ENCODE measurements at places on chromosomes 12 and 14. TPM values are rescaled to one million over a fixed set of nuclear protein-coding genes. Genes with fewer than 3 reads are reported as not detected.

Gene KLRC4
- 2.4 TPM for total RNA-seq

Gene SLCO1A2
- not detected for total RNA-seq

Gene ANP32D
- total RNA-seq: not detected

Gene TMEM253
- not detected for total RNA-seq

Gene HSPB8
- not detected for total RNA-seq

Gene SMIM41
- total RNA-seq: not detected

Gene TTC9
- 4.9 TPM for total RNA-seq

Gene KRT73
- total RNA-seq: 0.14 TPM

GRCh38 chr12:16763901-16764300 is 157.9 kb upstream of the LMO3 start:
- DNase-seq: no peak

DNA sequence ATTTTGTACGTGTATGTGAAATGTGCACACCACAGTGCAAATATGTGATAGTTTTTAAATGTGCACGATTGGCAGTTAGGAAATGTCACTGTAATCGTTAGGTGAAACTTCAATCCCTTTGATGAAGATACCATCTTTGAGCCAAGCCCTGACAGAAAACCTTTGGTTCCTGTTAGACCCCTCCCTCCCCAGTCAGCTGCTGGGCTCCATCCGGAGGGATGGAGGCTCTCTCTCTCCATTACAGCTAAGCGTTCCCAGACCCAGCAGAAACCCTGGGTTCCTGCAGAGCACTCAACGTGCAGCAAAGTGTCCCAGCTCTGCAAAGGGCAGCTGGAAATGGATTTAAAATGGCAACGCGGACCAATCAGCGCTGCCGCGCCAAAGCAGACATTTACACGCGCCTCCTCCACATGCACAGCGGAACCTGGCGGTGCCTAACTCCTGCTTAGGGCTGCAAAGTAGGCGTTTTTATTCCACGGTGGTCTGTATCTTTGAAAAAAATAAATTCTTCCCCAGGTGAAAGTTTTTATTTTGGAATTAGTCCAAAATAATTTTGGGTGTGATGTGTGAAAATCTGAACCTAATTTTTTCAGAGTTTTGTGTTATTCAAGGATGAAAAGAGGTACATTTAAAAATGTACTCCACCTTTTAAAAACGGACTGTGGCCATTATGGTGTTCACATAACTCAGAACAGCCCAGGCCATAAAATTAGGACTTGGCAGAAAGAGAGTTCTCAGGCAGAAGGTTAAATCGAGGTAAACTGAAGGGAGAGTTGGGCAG is 1.4 kb upstream of the HMGA2 start:
- DNase-seq: peak; percentile 2

GRCh38 chr14:71372411-71372838 is 465.2 kb downstream of the PCNX1 start:
- no peak for DNase-seq

DNA sequence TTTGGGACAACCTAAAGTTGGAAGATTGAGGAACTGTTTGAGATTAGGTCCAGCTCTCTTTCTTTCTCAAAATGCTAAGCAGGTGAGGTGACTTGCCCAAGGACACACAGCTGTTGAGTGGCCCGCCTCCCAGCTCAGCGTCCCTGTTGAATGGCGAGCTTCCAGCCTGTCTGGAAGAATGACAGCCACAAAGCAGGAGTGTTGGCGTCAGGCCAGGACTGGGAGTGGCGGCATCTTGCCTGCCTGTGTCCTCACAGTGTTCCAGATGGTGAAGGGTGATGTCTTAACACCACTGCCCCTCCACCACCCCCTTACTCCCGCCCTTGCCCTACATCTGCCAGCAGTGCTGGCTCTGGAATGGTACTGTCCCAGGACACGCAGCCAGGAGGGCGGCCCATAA is 4.4 kb upstream of the CEBPE start:
- DNase-seq: no peak

- DNase-seq: no peak
Observed at GRCh38 chr12:123808167-123808566, 46.1 kb downstream of the DNAH10 start.

DNA sequence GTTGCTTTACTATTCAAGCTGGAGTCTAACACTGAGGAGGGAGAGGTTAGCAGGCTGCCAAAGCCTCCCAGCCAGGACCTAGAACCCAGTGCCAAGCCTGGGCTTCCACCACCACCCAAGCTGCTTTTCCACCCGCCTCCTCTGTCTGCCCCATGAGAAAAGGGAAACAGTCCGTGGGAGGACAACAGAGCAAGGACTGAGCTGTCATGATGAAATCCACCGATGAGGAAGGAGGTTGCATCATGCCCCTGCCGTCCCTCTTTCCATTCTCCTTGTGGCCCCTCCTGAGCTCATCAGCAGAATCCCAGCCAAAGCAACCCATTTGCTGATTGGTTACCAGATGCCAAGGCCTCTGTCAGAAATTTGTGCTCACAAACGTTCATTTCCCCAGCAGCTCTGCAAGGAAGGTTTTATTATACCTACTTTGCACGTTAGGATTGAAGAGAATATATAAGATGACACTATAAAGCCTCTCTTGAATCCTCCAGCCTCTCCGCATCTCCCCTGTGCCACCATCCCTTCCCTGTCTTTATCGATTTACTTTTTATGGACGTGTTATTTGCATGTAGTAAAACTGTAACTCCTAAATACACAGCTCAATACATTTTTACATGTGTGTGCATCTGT is 6.3 kb upstream of the SERPINA1 start:
- peak; percentile 40 for DNase-seq

DNA sequence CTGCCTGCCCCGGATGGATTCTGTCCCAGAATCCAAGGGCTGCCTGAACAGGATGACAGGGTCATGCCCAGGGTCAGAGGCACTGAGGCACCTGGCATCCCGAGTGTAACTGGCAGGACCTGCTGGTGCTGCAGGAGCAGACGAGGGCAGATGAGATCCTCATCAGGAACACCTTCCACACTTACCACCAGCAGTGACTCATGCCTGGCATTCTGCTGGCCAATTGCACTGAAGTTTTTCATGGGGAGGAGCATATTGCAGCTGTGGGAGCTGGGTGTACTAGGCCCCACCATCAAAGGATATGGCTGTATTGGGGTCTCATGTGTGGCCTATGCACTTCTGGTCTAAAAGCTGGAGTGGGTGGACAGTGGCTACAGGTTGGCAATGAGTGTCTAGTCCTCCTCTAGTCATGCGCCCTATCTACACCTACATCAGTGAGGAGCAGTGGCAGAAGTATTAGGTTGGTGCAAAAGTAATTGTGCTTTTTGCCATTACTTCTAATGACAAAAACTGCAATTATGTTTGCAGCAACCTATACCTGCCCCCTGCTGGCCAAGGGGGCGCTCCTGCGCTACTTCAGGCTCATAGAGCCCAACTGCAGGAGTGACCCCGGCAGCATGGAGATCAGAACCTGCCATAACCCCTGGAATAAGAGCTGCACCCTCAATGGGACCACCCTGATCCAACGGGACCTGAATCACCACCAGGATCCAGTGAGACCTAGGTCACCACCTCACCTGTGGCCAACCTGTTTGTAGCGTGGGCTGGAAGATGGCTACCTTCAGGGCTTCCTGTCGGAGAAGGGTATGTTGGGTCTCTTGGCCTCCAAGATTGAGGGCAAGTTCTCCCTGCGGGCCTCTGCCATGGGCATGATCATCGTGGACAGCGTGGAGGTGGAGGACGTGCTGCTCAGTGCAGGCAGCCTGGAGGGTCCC is 8.0 kb upstream of the C12orf42 start:
- peak; percentile 45 for DNase-seq

- DNase-seq: no peak
Observed at GRCh38 chr12:66709893-66710292, 31.0 kb upstream of the GRIP1 start.

- no peak for DNase-seq
Observed at GRCh38 chr12:13146336-13146938, 43.0 kb upstream of the GSG1 start.

DNA sequence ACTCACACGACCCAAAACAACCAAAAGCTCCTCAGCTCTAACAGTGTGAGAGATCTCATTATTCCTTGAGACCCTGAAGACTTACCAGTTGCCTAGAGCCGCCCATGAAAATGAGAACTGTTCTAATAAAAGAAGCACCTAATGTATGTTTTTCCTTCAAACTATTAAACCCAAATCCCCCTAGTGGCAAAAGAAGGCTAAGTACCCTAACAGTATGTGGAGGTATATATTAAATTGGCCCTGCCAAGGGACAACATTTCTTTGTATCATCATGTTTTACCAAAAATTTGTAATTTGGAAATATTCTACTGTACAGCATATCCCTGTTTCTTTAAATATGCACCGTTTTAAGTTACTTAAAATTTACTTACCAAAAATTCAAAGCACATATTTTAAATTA is 38.0 kb upstream of the PPFIA2 start:
- no peak for DNase-seq

DNA sequence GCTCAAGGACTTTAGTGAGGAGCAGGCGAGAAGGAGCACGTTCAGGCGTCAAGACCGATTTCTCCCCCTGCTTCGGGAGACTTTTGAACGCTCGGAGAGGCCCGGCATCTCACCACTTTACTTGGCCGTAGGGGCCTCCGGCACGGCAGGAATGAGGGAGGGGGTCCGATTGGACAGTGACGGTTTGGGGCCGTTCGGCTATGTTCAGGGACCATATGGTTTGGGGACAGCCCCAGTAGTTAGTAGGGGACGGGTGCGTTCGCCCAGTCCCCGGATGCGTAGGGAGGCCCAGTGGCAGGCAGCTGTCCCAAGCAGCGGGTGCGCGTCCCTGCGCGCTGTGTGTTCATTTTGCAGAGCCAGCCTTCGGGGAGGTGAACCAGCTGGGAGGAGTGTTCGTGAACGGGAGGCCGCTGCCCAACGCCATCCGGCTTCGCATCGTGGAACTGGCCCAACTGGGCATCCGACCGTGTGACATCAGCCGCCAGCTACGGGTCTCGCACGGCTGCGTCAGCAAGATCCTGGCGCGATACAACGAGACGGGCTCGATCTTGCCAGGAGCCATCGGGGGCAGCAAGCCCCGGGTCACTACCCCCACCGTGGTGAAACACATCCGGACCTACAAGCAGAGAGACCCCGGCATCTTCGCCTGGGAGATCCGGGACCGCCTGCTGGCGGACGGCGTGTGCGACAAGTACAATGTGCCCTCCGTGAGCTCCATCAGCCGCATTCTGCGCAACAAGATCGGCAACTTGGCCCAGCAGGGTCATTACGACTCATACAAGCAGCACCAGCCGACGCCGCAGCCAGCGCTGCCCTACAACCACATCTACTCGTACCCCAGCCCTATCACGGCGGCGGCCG is 1.1 kb downstream of the PAX9 start:
- DNase-seq: no peak

DNA sequence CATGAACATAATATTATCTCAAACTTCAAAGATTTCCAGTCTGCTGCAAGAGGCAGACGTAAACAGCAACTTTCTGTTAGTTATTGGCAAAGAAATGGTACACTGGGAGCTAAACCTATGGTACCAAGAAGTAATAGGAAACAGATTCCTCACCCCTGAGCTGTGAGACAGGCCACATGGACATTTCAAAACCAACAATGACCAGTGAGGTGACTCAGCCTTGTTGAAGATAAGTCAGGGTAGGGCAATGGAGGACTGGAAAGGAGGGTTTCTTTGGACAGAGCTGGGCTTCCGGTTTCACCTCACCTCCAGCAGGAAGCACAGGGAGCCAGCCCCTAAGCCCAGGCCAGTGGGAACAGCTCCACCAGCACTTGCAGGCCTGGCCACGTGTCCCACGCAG is 1320.5 kb downstream of the AACS start:
- no peak for DNase-seq
